ENCODE measurements at places on chromosomes 2 and 18.

DNA sequence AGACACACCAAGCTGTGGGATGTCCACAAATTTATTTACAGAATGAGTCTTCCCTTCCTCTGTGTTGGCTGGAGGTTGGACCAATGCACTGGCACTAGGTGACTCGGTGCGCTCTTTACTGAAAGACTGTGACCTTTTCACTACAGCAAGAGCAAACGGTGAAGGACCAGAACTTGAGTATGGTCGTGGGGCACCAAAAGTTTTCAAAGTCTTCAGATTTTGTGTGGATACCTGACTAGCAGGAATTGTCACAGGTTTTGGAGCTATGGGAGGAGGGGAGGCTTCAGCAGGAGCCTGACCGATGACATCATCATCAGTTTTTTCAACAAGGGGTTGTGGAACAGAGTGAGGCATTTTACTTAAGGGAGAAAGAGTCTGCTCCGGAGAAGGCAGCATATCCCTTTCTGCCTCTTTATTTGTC is 73.0 kb upstream of the GRB14 start:
- no peak for DNase-seq

DNA sequence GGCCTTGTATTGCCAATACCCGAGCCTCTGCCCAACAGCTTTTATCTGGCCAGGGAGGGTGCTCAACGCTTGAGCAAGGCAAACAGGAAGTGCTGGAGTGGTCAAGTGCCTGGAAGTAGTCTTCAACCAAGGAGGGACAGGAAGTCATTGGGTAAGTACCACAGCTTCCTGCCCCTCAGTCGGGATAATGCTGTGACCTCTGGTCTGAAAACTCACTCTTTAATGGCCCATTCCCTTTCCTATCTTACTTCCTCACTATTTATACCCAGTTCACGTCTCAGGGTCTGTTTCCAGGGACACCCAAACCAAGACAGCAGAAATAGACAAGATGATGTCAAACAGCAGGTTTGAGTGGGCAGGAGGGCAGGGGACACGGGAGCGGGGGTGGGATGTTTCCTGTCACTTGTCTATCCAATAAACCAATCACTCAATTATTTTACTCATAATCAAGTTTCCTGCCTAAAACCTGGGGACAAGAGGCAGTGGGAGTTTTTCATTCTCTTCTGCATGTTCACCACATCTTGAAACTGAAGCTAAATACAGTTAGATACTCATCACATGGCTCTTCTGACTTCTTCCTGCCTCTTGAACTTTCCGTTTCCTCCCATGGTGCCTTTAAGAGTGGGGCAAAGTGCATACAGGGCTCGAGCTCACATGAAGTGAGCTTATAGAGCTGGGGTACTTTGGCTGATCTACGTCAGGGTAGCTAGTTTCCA is 68.9 kb upstream of the CAB39 start:
- DNase-seq: no peak

- no peak for DNase-seq
Measured at GRCh38 chr2:72325592-72326422, 178.1 kb upstream of the CYP26B1 start.

DNA sequence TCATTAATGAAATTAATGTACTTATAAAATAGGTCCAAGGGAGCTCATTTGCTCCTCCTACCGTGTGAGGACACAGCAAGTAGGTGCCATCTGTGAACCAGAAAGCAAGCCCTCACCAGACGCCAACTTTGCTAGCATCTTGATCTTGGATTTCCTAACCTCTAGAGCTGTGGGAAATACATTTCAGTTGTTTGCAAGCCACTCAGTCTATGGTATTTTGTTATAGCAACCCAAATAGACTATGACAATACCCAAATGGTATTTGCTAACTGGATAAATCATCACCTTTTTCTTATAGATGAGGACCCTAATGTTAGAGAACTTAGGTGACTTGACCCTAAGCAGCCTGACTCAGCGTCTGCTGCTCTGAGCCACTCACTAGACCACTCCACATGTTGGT is 379.6 kb downstream of the HRH4 start:
- DNase-seq: no peak

GRCh38 chr18:45337477-45337876 is 277.8 kb upstream of the SLC14A2 start:
- DNase-seq: no peak

GRCh38 chr18:48279312-48279711 is 129.9 kb downstream of the ZBTB7C start:
- DNase-seq: no peak

DNA sequence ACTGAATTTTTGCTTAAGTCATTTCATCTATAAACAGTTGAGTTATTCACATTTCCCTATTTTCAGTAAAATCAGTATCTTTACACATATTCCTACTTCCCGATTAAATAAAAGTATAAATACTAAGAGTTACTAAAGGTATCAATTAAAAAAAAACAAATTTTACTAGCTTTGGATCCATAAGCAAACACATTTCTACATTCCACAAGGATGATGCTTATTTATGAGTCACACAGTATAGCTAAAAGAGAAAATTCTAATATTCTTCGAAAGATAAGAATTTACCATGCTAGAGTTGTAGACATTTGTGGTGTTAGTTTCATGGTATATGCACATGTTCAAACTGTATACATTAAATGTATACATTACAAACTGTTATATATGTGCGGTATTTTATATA is 23.7 kb downstream of the PGAP1 start:
- no peak for DNase-seq

GRCh38 chr18:78368726-78369125 is 610.9 kb upstream of the SALL3 start:
- no peak for DNase-seq

- DNase-seq: no peak
Measured at GRCh38 chr2:46300406-46300832, 3.2 kb downstream of the EPAS1 start.

DNA sequence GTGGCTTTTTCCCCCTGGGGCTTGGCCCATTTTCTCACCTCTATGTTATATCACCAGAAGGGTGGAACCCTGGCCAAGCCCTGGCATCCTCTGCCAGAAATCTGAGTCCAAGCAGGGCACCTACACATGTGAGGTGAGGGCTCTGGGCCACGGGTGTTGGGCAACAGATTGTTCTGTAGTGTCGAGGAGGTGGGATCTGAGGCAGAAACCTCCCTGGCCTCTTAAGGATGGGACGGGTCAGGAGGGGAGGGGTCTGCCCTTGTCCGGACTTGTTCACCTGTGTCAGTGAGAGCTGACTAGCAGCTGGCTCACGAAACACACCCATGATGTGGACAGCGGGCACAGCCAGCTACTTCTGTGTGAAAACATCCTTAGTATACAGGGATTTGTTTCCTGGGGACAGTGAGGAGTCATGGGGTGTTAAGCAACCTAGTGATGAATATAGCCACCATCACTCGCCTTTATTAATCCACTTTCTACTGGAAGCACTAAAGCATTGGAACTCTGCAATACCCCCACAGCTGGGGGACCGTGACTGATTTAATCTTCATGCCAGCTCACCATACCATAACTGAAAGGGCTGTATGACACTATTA is 35.6 kb downstream of the EPAS1 start:
- DNase-seq: no peak

DNA sequence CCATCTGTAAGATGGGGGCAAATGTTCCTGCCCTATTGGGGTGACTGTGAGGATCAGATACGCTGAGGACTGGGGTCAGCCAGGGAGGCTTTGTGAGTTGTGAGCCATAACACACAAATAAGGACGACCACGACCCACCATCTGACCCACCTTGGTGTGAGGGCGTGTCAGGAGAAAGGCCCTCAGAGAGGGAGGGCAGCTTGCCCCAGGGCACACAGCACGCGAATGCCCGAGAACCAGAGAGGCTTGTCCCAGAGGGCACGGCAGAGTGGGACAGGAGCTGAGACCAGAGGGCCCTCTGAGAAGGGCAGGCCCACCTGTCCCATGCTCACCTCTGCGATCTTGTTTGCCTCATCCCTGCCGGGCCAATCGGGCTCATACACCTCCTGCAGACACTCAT is 36.7 kb downstream of the BIN1 start:
- no peak for DNase-seq

- DNase-seq: no peak
Measured at GRCh38 chr18:62767321-62767720, 52.0 kb downstream of the PHLPP1 start.

DNA sequence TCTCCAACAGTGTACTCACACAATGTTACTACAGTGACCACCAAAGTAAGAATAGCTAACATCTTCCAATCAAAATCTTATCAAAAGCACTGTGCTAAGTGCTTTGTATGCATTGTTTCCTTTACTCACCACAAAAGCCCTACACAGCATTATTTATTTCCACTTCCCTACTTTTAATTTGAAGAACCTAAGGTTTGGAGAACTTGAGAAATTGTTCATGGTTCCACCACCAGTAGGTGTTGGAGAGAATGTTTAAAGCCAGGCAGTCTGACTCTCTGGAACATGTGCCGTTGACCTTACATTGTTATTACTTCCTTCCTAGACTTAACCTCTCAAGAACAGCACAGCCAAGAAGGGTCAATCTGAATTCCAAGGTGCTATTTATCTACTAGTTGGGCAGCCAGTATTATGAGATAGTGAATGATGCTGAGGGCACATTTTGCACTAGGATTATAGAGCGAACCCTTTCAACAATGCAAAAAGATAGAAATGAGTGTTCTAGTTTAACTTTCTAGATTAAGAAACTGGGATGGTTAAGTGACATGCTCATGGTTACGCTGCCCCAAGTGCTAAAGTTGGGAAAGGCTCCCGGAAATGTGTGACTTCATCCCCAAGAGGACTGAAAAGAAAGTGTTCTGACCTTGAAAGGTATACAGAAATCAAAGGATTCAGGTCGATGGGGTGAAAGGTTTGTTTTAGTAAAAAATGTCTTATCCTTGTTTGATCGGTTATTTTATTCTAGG is 55.2 kb upstream of the FAM136A start:
- DNase-seq: no peak

- DNase-seq: no peak
Measured at GRCh38 chr2:43225788-43226557, 433 bp downstream of the ZFP36L2 start.

- no peak for DNase-seq
Measured at GRCh38 chr2:133642791-133643191, 74.5 kb upstream of the NCKAP5 start.

- no peak for DNase-seq
Measured at GRCh38 chr2:146874260-146874658, 970.6 kb upstream of the ACVR2A start.

GRCh38 chr2:451495-451894 is 163.6 kb upstream of the ALKAL2 start:
- no peak for DNase-seq

DNA sequence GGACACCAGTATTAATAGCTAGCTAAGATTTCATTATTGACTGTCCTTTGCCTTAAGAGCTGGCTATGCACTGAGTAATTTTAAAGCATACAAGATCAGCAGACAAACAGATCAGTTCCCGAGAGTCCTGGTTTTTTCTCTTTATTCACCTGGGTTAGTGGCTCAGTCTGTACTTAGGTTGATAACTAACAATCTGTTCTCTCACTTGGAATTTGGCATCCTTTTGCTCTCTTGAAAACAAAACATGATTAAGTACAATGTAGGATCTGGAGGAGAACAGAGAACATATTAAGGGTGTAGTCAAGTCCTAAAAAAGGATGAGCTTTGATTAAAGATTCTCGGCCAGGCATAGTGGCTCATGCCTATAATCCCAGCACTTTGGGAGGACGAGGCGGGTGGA is 16.6 kb downstream of the ARPC2 start:
- DNase-seq: no peak

- DNase-seq: no peak
Measured at GRCh38 chr2:166653185-166653813, 159.2 kb upstream of the SCN7A start.

DNA sequence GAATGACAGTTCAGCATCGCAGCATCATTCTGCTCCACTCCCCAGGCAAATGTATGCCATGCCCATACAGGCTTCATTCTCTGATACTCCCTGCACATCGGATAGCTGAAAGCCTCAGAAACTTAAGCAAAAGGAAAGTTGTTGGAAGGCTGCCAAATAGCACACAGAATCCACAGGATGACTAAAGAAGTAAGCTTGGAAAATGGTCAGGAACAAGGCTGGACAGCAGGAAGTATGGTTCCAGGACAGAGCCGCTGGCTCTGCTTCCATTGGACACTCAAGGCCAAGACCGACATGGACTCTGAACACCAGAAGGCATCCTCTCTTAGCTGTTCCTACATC is 256.5 kb downstream of the CDH20 start:
- no peak for DNase-seq

DNA sequence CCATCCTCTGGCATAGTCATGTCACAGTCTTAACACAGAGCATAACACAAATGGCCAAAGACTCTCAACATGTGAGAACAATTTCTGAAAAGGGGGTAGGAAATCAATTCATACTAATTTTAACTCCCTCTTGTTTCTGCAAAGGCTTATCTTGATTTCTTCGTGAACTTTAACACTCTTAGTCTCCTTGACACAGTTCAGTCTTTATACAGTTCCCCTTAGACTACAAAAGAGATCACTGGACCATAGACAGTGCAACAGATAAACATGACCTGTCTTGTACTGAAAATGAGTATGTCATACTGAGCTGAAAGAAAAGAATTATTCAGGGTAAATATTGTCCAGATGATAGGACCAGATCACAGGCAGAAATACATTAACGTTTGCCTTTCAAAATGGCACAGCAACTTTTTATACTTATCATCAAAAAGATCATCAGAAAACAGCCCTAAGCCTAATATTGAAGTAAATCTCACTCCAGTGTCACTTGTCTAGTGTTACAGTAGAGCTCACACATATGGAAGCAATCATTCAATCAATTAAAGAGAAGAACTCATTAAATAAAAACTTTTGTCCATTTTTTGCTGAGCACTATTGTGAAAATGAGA is 56.4 kb upstream of the VRK2 start:
- DNase-seq: no peak

- DNase-seq: no peak
Measured at GRCh38 chr2:98149333-98149697, 62.3 kb downstream of the VWA3B start.

GRCh38 chr18:59040770-59041148 is 98.9 kb upstream of the SEC11C start:
- DNase-seq: no peak

- DNase-seq: no peak
Measured at GRCh38 chr18:39211461-39211860, 1645.9 kb upstream of the CELF4 start.

DNA sequence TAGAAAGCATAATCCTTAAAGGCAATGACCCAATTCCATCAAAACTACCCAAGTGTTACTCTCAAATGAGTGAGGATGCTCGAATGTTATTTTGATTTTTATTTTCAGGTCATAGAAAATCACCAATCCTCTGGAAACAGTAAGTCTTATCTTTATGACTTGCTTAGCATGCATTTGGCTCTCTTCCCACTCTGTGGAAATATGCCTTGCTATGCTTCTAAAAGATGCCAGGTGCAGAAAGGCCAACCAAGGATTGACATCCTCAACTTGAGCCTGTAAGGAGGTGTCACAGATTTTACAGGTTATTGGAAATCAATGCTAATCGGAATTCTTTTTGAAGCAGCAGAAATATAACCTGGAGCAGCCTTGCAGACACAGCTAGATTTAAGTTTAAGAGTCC is 543.9 kb upstream of the LINC00305 start:
- no peak for DNase-seq

DNA sequence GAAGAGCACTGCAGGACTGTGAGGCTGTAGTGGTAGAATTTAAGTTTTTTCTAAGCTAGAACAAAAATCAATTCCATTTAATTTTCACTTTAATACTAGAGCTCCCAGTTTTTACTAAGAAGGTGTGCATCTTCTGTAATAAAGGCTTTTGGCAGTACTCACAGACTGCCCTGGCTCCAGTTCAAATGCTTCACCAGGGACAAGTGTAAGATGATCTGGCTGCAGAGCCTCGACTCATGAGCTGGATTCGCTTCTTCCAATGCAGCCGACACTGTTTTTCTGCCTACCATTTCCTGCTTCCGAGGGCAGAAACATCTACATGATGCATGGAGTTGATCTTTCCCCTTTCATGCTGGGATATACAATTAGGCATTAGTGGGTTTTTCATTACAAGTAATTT is 87.0 kb downstream of the FARSB start:
- no peak for DNase-seq
